ENCODE measurements at places on chromosomes 3 and 15.

GRCh38 chr3:185537369-185537970 lies 14.9 kb downstream of the LIPH start:
- DNase-seq, result no peak

DNA sequence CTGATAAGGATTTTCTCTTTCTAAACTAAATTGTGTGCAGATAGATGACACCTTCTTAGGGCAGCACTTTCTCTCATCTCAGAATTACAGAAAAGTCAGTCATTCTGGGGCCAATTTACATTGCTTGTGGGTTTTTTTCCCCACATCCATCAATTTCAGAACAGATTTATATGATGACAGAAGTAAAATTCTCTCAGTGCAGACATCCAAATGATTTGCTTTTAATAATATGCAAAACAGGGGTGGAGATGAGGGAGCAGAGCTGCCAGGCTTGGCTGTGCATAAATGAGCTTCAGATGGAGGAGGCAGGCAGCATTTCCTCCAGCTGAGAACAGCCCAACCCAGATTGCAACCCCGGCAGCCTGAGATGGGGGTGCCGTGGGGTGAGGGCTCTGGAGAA lies 44.0 kb downstream of the EDEM1 start:
- DNase-seq, result no peak

DNA sequence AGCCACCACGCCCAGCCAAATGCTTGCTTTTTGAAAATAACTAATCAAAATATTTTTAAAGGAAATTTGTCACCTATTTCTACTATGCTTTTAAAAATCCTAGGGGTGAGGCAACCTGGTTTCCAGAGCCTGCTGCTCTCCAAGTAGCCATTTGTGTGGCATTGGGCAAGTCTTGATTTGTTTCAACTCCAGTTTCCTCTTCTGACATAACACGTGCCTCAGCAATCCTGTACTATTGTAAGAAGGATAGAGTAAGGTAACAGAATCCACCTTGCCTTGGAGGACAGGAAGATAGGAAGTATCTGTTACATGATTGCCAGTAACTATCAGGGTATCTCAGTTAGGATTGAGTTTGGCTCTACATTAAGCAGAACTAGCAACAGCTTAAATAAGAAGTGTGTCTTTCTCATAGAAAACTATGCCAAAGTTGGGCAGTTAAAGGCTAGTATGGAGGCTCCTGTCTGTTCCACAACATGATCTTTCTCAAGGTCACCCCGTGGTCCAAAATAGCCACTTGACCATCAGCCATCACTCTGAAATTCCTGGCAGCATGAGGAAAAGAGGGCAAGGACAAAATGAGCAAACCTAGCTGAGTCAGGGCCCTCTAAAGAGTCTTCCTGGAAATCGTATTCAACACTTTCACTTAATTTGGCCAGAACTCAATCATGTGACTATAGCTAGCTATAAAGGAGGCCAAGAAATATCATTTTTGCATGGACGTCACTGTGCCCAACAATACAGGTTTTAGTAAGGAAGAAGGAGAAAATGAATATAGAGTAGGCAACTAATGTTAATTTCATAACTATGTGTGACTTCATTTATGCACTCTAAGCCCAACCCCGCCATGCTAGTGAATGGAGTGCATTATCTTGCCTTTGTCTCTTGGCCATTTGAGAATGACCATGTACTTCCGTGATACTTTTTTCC lies 66.1 kb downstream of the HMG20A start:
- DNase-seq, result no peak

GRCh38 chr3:73516631-73517030 lies 108.1 kb downstream of the PDZRN3 start:
- DNase-seq, result no peak

GRCh38 chr15:81331600-81331999 lies 7.7 kb upstream of the STARD5 start:
- DNase-seq, result no peak

GRCh38 chr3:195709676-195710085 lies 11.1 kb upstream of the MUC20 start:
- no peak for DNase-seq

Data from NCI-H1417 (cell line).